Naive thymus-derived CD4-positive, alpha-beta T cell (primary cell): ENCODE measurements at places on chromosomes 6 and 20. TPM values are rescaled to one million over a fixed set of nuclear protein-coding genes. Genes with fewer than 3 reads are reported as not detected.

Gene ATG5
- total RNA-seq = 28.8 TPM

Gene GCNT2
- 8.5 TPM for total RNA-seq

Gene TMC2
- total RNA-seq = 0.15 TPM

Gene GNAS-AS1
- 2.0 TPM for total RNA-seq

Gene FKBP5
- total RNA-seq = 79.2 and 79.3 TPM in 2 replicates

Gene PMEPA1
- 0.44 and 0.46 TPM in 2 replicates for total RNA-seq

Gene MAFB
- total RNA-seq = 4.1 TPM

Gene PLN
- not detected in 2 replicates for total RNA-seq

Gene PLCB1
- 2.3 TPM for total RNA-seq

Gene NRN1
- not detected for total RNA-seq

Gene ALDH8A1
- total RNA-seq = 2.8 and 3.6 TPM in 2 replicates

Gene HLA-DMB
- 82.5 TPM for total RNA-seq

Gene AIF1
- total RNA-seq = 71.0 TPM

Gene IMPG1
- total RNA-seq = not detected

Gene ZMYND8
- total RNA-seq = 63.7 TPM

Gene BTNL2
- not detected in 2 replicates for total RNA-seq

Gene OR2B6
- not detected for total RNA-seq
